8988T (cell line): ENCODE measurements at places on chromosomes 12 and 14.

DNA sequence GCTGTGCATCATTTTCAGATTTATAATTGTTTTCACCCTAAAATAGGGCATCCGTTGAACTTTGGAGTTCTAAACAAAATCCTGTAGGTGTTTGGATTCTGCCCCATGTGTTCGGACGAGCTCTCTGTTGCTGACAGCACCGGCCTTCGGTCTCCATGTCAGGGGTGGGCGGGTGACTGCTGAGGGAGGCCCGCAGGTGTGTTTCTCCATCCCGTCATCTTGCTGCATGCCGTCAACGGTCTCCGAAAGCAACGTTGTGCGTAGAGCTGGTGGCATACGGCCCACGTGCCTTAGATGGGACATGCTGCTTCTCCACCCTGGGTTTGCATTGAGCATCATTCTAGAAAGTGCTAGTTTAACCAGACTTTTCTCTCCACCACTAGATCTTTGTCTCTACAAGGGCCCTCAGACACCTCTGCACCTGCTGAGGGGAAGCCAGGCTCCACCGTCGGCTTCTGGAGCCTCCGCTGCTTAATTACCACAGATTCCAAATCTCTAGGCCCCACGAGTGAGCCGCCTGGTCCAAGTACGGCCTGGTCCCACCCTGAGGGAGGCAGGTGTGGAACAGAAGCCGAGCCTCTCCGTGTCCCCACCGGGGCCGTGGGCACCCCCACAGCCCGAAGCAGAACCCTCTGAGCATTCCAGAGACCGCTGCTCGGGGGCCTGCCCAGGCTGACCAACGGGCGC, 15.7 kb upstream of the AMN start:
- DNase-seq = no peak

- DNase-seq = no peak
These were observed 786.8 kb upstream of the FBXO33 start for GRCh38 chr14:40219032-40219431.

GRCh38 chr12:2759733-2760132, 35.0 kb upstream of the FKBP4 start:
- DNase-seq = no peak

DNA sequence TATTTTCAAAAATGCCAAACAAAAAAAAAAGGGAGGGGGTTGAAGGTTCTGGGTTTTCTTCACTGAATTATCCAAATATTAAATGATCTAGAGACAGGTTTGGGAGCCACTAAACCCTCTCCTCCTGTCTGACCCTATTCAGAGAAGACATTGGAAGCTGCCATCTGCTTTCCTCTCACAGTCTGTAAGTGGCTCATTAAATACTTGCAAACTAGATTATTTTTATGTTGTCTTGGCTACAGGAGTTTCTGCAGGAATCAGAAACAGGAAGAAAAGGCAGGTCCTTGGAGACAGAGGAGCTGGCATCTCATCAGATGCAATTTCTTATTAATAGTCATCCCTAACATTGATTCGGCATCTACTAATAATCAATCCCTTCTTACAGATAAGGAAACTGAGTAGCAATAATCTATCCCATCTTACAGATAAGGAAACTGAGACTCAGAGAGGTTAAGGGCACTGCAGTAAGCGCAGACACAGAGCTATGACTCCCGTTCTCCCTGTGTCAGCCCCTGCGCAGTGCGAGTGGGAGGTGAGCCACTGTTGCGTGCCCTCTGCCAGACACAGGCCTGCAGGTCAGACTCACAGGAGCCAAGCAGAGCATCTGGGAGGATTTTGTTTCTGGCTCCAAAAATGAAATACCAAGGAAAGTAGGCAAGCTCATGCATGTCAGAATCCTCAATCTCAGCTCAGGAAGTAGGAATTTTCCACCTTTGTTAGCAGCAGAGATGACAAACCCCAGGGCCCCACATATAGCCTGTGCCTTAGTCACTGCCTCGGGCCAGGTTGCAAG, 11.0 kb downstream of the BDKRB2 start:
- DNase-seq = no peak

GRCh38 chr12:66268562-66268961, 33.7 kb upstream of the HELB start:
- DNase-seq = no peak
